ENCODE measurements at places on chromosomes 3 and 15. TPM values are rescaled to one million over a fixed set of nuclear protein-coding genes. Genes with fewer than 3 reads are reported as not detected.

Gene PATL2
- 11.1 TPM for total RNA-seq

Gene ANKRD34C
- total RNA-seq, result not detected

Gene LRTM1
- total RNA-seq, result not detected

Gene RASA2
- total RNA-seq, result 39.2 TPM

Gene PLA2G4D
- total RNA-seq, result not detected

Gene ARPP19
- 195 TPM for total RNA-seq

Gene UPK1B
- total RNA-seq, result not detected

Gene GPR149
- not detected for total RNA-seq

Gene SCN11A
- total RNA-seq, result 0.05 TPM

Gene CPN2
- not detected for total RNA-seq

- DNase-seq, result no peak
These were observed 12.4 kb downstream of the PCYT1A start for GRCh38 chr3:196275126-196275525.

DNA sequence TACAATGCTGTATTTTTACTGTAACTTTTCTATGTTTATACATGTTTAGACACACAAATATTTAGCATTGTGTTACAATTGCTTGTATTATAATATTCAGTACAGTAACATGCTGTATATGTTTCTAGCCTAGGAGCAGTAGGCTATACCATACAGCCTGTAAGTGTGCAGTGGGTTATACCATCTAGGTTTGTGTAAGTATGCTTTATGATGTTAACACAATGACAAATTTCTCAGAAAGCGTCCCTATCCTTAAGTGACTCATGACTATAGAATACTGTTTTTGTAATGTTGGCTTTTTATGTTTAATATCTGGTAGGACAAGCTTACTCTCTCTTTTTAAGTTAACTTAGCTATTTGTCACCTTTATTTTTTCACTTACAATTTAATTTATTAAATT lies 127.5 kb upstream of the THRB start:
- DNase-seq, result no peak

DNA sequence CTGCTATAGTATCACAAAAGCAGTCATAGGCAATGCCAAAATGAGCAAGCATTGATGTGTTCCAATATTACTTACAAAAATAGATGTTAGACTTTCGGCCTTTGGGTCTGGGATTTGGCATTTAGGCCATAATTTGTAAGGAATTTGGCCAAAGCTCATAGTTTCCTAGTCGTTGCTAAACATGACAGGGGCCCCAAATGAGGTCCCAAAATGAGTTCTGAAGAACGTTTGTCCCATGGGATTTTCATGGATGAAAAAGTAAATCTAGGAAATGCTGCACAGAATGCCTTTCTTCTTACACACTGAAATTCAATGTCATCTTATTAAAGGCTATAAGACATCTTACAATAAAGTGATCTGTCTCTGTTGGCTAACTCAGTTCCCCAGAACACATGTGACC lies 456.0 kb downstream of the CNTN4 start:
- DNase-seq, result no peak

DNA sequence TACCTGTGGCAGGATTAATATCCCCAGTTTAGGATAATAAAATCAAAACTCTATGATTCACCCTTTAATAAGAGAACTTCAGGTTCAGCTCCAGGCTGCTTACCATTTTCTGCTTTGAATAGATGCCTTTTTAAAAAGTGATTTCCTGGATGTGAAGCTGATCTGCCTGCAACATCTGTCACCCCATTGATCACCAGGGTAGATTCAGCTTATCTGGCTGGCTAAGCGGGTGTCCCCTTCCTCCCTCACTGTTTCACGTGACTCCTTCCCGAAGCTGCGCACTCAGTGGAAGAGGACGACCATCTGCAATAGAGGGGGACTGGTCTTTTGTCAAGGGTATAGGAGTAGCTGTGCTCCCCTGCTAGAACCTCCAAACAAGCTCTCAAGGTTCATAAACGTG lies 128.1 kb downstream of the IL1RAP start:
- no peak for DNase-seq

DNA sequence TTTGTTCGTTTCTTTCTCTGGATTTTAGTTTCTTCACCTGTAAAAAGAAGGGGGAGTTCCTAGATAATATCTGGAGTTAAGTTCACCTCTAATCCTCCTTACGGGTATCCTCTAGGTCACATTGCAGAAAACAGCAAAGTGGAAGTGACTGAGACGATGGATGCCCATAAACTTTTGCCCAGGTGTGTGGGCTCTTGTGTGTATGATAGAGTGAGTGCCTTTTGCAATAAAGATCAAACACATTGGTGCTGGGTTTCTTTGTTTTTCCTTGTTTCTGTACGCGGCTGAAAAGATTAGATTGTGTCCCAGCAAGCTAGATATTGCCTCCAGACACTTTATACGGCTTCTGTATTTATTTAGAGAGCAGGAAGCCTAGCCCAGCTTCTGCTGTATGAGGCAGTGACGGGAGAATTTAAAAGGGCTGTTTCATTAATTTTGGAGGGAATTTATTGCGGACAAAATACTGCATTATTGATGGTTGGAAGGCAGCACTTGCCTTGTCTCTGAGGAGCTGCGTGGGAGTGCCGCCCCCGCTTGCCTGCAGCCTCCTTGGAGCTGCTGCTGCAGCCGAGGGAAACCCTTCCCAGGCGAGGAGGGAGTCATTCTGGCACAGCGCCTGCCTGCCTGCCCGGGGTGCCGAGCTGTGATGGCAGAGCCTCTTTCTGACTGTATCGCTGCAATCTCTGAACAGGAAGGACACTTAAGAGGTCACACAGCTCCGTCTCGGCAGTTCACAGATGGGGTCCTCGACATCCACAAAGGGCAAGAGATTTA lies 38.5 kb downstream of the PYDC2 start:
- DNase-seq, result no peak

DNA sequence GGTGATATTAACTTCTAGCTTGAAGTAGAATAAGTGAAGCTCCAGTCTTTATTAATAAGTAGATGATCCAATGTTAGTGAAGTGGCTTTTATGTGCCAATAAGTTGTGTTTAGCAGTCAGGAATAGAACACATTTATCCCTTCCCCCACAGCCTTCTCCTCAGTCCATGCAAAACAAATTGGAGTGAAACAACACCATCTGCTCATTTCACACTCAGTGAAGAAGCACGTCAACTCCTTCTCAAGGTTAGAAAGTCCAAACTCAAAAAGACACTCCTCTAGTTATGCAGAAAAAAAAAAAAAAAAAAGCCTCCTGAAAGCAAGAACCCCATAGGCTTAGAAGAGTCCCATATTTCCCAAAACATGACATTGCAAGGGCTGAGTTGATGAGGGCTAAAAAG lies 18.0 kb upstream of the NEO1 start:
- no peak for DNase-seq

DNA sequence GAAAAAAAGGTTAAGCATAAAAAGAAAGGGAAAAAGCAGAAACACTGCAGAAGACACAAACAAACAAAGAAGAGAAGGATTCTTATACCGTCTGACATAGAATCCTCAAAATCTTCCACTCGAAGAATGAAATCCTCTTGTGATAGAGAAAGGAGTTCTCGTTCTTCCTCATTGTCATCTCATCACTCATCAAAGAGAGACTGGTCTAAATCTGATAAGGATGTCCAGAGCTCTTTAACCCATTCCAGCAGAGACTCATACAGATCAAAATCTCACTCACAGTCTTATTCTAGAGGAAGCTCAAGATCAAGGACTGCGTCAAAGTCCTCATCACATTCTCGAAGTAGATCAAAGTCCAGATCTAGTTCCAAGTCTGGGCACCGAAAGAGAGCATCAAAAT lies 16.5 kb upstream of the ZBTB47 start:
- no peak for DNase-seq

GRCh38 chr3:127226457-127226856 lies 33.5 kb downstream of the PRR23E start:
- DNase-seq, result no peak

GRCh38 chr3:8371085-8371551 lies 130.5 kb upstream of the LMCD1 start:
- DNase-seq, result no peak

DNA sequence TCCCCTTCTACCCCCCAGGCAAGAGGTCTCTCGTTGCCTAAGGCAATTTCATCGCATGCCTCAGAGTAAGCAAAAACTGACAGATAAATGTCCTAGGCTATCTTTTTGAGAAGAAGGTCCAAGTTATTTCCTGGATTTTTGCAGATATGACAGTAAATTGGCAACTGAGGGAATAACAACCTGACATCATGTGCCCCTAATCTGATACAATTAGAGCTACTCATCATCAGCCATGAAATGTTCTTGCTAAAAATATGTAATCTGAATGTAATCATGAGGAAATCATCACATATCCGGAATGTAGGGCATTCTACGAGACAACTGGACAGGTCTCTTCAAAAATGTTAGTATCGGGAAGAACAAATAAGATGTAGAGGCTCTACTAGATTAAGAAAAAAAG lies 44.1 kb downstream of the TNIK start:
- DNase-seq, result no peak

DNA sequence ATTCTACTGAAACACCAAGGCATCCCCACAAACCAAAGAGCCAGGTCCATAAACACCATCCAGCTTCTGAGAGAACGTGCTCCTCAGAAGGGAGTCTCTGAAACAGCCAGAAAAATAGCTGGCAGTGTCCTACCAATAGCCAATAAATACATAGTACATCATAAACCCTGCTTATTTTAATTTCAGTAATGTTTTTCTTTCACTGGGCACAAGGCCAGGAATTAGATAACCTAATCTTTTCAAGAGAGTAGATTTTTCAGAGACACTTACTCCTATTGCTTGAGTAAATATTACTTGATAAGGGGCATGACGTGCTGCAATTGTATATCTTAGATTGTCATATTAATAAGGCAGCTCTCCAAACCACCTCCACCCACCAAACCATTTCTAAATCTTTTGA lies 22.7 kb downstream of the GADL1 start:
- DNase-seq, result no peak

- no peak for DNase-seq
These were observed 82.6 kb downstream of the CEMIP start for GRCh38 chr15:80861731-80862170.

GRCh38 chr3:128814519-128815317 lies 64.7 kb upstream of the ACAD9 start:
- DNase-seq, result no peak

DNA sequence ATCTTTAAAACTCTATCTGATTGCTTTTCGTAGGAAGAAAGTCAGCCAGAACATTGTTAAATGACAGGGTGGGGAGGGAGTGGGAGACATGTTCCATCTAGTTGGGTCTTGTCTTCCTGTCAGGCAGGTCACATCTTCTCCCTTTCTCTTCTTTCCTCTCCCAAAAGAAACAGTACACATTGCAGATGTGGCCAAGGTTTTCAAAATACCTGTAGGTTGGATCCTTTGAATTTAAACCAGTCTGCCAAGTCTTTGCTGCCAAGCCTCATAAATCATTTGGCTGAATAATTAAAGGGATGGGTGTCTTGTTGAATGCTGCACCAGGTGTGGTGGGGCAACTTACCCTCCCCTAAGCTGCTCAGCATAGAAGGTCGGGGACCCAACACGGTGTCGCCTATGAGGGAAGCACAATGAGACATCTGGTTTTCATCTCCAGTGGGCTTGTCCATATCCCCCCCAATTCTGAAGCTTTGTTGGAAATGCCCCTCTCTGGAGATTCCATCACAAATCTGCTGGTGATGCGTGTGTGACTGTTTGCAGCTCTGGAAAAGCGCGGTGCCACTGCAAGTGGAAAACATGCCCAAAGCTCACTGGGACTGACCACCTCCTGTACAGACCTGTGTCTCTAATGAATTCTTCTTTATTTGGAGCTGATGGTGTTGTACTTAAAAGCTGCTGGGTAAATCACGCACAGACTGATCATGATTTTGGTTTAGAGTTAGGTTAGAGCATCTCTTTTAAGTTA lies 112.6 kb downstream of the FILIP1L start:
- no peak for DNase-seq

- no peak for DNase-seq
These were observed 49.3 kb downstream of the UACA start for GRCh38 chr15:70714015-70714414.

DNA sequence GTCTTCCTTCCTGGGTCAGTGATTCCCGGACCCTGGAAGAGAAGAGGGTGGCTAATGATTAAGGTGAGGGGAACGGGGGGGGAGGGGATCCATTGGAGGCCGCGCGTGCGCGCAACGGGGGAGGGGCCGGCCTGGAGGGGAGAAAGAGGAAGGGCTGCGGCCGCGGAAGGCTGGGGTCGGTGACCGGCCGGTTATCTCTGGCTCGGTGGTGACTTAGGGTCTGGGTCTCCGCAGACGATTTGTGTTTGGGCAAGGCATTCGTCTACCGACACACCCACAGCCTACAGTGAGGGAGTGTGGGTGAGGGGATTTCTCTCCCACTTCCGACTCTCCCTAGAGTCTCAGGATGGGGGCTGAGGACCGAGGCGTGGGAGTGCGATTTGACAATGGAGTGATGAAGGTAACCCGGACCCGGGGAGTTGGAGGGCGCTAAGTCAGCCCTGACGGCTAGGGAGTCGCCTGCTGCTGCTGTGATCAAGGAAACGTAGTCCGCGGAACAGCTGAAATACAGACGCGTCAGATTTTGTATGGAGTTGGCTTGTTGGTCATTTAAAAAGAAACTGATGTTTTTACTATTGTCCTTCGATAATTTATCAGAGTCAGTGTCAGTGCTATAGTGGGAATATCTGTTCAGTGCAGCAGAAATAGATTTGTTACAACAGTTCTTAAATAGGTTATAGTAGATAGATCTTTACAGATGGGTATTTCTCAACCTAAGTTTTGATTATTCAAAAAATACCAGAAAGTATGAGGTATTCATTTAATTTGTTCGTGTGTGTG lies 733 bp downstream of the RNF111 start:
- DNase-seq, result peak; percentile 38

DNA sequence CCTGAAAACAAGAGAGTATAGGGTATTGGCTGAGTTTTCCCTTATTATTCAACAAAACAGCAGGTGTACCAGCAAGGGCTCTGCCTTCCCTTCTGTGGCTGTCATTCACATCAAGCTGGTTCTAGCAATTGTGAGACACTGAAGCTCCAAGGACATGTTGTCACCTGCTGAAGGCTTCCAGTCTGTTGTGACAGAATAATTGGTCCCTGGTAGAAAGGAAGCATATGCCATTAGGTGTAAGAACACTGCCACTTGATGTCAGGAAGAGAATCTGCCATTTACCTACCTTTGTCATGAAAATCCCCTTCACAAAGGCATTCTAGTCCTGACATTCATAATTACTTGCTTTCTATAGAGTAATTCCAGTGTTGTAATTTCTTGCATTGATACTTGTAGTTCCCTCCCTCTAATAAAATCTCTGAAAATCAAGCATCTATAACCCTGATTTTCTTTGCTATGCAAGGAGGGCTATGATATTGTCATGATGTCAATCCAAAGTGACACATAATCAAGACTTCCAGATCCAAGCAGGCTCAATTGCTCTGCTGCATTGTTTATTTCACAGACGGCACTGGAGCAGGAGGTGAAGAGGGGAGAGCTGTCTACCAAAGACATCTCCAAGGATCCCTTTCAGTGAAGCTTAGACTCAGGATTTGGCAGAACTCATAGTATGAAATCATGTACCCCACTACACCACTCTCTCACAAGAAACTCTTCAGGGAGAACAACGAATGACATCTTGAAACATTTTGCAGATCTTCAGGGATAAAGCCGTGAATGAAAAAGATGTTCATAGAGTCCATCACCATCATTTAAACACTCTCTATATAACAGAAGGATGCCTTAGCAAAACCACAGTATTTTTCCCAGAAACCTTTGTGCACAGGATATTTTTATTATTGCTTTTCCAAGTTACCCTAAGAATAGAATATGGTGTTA lies 425.3 kb downstream of the RBMS3 start:
- no peak for DNase-seq

Measured in activated T-helper 1 cell treated with anti-CD3 and anti-CD28 coated beads, Interleukin-12 subunit alpha, Interleukin-12 subunit beta, Interleukin-2, Interleukin-4 antibody, amounts not matched to agents 30 ng/mL and 10 ng/mL and 1 ng/mL, durations not matched to agents 14 hours and 24 hours and 36 hours (primary cell).